CMK (cell line): ENCODE measurements at places on chromosomes 11 and 22.

- no peak for DNase-seq
Observed at GRCh38 chr11:107172996-107173395, 154.7 kb upstream of the GUCY1A2 start.

- DNase-seq: no peak
Observed at GRCh38 chr22:27632451-27633295, 168.9 kb downstream of the MN1 start.

- DNase-seq: no peak
Observed at GRCh38 chr11:73248526-73249185, 23.5 kb upstream of the P2RY6 start.

DNA sequence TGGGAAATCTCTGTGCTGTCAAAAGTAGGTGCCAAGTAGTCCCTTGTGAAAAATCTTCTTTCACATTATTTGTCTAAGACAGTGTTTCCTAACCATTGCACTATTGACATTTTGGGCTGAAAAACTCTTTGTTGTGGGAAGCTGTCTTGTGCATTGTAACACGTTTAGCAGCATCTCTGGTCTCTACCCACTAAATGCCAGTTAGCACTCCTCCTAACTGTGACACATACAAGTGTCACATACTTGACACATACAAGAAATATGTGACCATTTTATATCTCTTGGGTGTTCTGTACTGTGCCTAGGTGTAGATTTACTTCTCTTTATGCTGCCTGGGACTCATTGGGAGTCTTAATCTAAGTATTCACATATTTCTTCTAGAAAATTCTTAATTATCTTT, 57.8 kb downstream of the NXPE1 start:
- DNase-seq: no peak

DNA sequence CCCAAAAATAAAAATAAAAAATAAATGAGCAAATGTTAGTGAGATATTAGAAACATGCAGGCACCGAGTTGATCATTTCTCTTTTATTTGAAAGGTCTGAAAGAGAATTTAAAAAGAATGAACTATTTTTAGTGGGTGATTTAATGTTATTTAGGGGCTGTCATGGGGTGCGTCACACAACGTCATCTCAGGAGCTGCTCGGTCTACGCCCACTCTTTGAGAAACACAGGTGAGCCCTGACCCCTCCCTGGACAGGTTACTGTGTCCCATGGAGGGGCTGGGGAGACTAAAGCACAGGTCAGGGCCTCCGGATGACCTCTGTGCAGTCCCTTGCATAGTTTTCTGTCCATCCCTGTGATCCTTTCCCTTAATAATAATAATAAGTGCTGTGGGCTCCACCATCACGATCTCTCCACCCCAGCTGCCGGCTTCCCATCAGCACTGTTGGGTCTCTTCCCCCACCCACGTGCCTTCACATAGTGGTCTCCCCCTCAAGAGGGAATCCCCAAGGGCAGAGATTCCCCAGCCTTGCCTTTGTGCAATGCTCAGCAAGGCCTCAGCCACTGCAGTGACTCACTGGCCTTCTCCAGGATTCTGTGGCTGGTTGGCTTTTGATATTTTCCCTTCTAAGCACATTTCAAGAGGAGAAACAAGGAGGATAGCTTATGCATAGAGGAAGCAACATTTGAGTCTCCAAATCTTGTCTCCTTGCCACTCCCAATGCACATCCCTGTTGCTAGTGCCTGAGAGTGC, 159.9 kb downstream of the TTC17 start:
- no peak for DNase-seq

DNA sequence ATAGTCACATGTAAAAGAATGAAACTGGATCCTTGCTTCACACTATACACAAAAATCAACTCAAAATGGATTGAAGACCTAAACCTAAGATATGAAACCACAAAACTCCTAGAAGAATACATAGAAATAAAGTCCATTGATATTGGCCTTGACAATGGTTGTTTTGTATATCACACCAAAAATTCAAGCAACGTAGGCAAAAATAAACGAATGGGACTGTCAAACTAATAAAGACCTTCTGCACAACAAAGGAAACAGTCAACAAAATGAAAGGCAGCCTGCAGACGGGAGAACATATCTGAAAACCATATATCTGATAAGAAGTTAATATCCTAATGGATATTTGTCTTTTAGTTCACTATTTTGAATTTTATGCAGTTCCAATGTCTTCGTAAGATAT, 292.3 kb upstream of the CNTN5 start:
- no peak for DNase-seq

- DNase-seq: no peak
Observed at GRCh38 chr11:61533401-61533800, 24.9 kb downstream of the LRRC10B start.

DNA sequence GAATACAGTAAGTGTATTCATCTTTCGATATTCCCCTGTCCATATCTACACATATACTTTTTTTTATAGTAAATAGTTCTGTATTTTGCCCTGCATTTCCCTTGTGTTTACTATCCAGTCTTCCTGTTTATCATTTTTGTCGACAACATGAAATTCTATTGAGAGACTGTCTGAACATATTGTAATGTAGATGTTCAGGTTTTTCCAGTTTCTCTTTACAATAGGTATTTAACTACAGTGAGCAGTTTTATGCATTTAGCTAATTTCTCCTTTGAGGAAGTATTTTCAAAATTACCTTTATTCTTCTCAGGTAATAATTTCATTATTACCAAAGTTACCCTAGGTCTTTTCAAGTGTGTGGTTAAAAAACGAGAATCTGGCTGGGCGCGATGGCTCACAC, 16.7 kb downstream of the PIK3IP1 start:
- DNase-seq: no peak

- no peak for DNase-seq
Observed at GRCh38 chr11:61037441-61038093, 64.7 kb upstream of the CD5 start.

DNA sequence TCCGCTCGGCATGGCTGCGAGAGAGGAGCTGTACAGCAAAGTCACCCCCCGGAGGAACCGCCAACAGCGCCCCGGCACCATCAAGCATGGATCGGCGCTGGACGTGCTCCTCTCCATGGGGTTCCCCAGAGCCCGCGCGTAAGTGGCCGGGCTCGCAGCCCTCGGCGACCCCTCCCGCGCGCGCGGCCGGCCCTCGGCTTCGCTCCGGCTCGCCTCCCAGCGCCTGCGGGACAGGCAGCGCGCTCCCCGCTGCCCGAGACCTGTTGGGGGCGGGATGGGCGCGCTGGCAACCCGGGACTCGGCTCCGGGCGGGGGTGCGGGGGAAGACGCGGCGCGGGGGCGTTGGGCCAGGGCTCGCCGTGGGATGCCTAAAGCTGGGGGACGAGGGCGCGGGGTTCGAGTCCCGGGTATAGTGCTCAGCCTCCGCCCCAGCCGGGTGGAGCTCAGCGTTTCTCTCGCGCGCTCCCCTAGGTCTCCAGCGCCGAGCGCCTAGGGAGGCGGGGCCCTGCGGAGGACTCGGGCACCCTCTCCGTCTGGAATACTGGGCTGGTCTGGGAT, 630 bp downstream of the UBASH3B start:
- no peak for DNase-seq

- no peak for DNase-seq
Observed at GRCh38 chr11:18322818-18323570, 627 bp downstream of the GTF2H1 start.

DNA sequence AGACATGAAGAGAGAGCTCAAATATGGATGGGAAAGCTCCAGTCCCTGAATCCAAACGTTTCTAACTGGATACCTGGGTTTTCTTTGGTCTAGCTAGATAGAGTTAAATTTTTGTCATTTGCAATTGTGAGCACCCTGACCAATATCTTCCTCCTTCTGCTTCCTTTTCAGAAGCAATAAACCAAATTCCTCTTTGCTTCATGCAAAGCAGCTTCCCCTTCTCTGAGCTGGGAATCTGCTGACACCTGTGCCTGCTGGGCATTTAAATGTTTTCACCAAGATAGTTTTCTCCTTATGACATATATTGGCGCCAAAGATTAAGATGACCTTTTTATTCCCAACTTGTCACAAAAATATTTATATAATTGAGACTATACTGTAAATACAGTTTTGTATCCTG, 27.9 kb upstream of the PAK1 start:
- DNase-seq: no peak

DNA sequence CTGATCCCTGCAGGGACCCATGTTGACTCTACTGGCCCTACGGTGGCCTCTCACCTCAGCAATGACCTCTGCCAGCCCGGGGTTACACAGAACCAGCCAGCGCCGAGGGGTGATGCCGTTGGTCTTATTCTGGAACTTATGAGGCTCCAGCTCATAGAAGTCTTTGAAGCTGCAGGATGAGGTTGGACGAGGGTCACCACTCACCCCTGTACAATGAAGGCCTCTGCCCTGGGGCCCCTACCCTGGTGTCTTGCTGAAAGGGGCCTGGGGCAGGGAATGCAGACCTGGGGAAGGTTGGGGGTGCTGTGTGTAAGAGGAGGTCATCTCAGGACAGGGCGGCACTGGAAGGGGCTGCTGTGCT, 6.8 kb downstream of the PYGM start:
- DNase-seq: no peak

DNA sequence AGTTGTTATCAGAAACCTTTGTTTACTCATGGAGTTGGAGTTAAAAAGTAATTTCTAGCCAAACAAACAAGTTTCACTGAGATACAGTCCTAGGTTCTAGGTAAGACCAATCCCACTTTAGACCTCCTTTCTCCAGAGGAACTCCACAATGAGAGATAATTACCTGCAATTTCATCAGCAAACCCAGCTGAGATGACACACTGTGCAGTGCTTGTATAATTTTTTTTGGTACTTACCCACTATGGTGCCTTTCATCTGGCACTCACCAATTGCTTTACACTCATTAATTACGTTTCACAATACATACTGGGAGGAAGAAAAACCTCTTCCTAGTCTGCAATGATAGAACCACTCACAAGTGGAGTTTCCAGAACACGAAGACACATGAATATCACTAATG, 1.8 kb upstream of the MUC15 start:
- no peak for DNase-seq

DNA sequence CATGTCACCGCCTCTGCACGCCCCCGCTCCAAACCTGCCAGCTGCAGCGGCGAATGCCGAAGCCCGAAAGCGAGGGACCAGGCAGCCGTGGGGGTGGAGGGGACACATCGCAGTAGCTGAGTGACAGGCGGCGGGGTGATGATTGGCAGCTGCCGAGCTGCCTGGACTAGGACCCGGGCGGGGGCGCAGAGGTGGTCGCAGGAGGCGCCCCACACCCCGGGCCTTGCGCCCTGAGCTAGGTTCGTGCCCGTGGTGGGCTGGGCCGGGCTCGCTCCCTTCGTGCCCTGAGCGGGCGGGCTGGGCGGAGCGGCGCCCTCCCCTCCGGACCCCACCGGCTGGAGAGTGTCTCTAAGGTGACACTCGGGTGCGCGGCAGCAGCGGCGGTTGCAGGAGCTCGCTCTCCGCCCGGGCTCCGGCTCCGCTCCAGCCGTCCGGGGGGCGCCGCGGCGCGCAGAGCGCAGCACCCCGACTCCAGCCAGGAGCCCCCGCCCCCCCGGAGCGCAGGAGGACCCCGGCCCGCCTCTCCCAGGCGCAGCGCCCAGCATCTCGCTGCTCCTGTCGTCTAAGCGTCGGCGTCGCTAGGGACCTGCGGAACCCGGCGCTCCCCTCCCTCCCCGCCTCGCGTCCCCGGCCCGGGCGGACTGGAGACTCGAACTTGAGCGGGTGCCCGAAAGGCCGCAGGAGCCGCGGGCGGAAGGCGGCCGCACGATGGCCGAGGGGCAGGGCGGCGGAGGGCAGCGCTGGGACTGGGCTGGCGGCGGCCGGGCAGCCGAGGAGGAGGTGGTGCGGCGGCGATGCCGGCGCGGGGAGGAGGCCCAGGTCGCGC, 14.5 kb upstream of the DGKZ start:
- DNase-seq: no peak

DNA sequence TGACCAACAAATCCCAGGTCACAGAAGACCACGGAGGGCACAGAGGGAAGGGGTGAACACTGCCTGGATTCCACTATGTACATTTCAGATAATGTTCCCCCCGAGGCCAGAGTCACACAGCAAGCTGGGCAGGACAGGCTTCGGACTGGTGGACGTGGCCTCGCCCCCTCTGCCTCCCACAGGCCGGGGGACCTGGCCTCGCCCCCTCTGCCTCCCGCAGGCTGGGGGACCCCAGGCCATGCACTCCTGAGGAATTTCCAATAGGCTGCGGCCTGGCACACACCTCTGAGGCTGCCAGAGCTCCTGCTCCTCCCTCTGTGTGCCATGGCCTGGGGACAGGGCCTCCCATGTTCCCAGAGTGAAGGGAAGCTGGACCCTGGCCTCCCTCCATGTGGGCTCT, 1352.8 kb downstream of the BRD1 start:
- no peak for DNase-seq

DNA sequence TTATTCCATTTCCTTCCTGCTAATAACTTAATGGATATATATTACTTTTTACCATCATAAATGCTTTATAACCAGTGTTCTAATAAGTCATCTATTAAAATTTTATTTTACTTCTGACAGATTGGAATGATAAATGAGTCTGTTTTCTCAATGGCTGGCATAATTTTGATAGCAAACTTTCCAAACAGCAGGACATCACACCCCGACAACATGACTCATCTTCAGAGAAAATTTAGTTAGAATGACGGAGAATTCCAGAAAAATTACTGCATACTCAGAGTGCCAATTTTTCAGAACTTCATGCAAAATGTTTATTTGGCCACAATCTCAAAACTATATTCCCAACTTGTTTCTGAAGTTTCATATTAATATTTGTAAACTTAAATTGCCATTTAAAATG, 174.4 kb downstream of the SWAP70 start:
- DNase-seq: no peak

DNA sequence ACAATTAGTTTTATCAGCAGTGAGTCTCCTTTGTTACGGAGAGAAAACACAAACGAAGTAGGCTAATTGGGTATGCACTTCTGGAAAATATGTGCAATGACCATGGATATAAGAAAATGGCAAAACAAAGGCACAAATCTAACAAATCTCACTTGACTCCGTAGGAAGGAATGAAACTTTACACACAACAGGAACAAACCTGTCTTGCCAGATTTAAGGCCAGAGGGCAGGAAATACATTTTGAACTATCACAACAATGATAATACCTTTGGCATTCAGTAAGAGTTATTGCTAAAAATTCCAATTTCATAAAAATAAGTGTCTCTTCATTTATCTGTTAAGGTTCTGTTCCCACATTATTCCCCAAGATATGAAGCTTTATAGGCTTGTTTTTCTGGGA, 36.6 kb downstream of the SLC25A17 start:
- DNase-seq: no peak

DNA sequence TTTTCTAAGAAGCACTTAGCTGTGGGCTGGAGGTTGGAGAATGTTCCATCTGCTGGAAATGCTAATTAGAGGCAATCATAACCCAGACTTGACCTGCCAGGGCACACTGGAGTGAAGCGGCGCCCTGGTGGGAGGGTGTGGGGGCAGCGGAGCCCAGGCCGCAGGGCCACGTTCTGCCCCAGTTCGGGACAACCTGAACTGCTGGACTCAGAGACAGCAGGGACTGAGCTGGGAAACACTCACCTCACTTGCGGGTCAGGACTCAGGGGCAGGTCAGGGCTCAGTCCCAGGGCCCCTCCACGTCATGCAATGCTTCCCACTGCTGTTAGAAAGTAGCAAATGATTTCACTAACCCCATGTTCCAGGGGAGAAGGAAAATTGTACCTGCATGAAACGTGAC, 316.4 kb downstream of the NTM start:
- no peak for DNase-seq

GRCh38 chr11:8199676-8200075, 30.9 kb upstream of the RIC3 start:
- no peak for DNase-seq
